ENCODE measurements at places on chromosomes 11 and 22.

- DNase-seq, result no peak
Observed at GRCh38 chr11:79087961-79088318, 352.9 kb downstream of the TENM4 start.

- DNase-seq, result no peak
Observed at GRCh38 chr11:69654001-69654659, 13.2 kb downstream of the CCND1 start.

DNA sequence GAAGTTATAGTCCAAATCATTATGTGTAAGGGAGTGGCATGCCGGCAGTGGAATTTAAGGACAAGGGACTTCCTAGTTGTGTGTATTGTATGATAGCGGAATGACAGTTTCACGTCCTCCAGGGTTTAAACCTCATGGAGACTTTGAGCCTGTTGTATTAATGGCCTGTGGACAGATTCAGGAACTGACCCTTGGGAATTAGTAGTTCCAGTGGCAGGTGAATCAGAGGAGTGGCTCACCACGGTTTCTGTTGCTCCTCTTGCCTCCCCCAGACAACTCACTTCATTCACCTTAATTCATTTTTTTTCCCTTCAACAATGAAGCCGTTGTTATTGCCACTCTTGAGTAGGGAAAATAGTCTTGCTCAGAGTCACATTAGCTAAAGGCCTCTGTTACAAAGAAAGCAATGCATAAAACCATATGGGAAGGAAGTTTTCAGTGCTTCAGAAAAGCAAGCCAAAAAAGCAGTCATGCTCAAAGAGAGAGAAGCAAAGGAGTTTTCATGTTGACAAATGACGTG lies 22.6 kb downstream of the AMOTL1 start:
- DNase-seq, result no peak

- no peak for DNase-seq
Observed at GRCh38 chr22:49815641-49816091, 12.0 kb downstream of the BRD1 start.

- no peak for DNase-seq
Observed at GRCh38 chr11:117376517-117376916, 48.9 kb downstream of the CEP164 start.

- no peak for DNase-seq
Observed at GRCh38 chr22:41951898-41952474, at the start of gene SMIM45. SMIM45 (plus strand) TSS chr22:41952150.

DNA sequence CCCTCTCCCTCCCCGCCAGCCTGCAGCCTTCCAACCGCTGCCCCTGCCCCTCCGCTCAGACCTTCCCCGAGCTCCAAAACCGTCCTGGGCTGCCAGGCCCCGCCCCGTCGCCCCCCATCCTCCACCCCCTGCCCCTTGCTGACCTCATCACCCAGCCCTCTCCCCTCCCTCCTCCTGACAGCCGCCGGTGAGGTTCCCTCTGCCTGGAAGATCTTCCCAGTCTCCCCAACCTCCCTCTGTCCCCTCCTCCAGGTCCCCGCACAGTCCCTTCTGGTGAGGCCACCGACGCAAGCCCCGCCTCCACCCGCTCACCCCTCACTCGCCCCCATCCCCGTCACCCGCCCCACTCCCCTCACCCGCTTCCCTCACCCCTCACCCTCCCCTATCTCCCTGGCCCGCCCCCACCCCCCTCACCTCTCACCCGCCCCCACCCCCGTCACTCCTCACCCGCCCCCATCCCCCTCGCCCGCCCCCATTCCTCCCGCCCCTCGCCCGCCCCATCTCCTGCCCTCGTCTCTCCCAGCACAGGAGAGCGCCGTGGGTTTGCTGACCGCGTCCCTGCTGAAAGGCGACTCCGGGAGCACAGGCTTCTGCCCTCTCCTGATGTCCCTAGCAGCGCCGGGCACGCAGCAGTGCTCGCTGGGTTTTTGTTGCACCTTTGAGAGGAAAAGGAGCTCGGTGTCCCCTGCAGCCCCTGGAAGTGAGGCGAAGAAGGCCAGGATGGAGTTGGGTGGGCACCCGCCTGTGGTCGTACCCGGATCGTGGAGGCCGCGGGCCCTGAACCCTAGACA lies 16.4 kb upstream of the UPK3A start:
- no peak for DNase-seq

GRCh38 chr11:32006799-32007388 lies 84.0 kb upstream of the RCN1 start:
- DNase-seq, result no peak

- no peak for DNase-seq
Observed at GRCh38 chr11:39965701-39966100, 1493.8 kb downstream of the LRRC4C start.

DNA sequence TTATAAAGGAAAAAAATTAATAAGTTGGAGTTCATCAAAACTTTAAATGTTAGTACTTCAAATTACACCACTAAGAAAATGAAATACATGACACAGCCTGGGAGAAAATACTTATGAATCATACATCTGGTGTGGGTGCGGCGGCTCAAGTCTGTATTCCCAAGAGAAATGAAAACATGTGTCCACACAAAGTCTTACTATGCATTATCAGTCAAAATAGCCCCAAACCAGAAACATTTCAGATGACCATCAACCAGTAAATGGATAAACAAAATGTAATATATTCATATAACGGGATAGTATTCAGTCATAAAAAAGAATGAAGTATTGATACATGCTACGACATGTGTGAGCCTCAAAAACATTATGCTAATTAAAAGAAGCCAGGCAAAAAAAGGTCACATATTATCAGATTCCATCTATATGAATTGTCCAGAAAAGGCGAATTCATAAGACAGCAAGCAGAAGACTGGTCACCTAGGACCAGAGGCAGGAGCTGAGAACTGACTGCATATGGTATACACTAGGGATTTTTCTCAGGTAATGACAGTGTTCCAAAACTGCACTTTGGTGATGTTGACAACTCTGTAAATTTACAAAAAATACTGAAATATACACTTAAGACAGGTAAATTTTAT lies 5.3 kb upstream of the AKIP1 start:
- no peak for DNase-seq

- DNase-seq, result no peak
Observed at GRCh38 chr11:96256215-96257011, 86.6 kb downstream of the MAML2 start.

DNA sequence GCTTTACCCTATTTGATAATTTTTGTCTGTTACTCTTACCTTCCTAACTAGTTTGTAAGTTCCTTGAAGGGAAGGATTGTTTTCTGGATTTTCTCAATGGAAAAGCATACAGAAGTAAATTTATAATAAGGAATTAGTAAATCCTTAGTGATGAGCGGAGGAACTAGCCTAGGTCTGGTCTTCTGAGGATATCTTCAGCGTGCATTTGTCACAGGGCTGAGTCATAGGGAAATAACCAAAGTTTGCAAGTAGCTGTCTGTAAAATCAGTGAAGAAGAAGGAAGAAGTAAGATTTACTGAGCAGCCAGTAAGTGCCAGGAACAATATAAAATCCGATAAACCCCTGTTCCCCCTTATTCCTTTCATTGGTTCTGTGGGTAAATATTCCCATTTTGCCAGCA lies 162.7 kb upstream of the SORL1-AS1 start:
- DNase-seq, result no peak

DNA sequence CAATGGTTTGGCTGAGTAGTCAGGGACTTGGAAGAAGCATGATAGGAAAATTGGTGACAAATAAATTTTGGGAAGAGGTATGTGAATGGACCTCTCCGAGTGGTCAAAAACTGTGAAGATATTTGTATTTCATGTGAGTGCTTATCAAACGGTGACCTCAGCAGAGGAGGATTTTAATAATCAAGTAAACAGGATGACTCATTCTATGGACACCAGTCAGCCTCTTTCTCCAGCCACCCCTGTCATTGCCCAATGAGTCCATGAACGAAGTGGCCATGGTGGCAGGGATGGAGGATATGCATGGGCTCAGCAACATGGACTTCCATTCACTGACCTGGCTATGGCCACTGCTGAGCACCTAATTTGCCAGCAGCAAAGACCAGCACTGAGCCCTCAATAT lies 21.2 kb downstream of the MS4A4E start:
- no peak for DNase-seq

DNA sequence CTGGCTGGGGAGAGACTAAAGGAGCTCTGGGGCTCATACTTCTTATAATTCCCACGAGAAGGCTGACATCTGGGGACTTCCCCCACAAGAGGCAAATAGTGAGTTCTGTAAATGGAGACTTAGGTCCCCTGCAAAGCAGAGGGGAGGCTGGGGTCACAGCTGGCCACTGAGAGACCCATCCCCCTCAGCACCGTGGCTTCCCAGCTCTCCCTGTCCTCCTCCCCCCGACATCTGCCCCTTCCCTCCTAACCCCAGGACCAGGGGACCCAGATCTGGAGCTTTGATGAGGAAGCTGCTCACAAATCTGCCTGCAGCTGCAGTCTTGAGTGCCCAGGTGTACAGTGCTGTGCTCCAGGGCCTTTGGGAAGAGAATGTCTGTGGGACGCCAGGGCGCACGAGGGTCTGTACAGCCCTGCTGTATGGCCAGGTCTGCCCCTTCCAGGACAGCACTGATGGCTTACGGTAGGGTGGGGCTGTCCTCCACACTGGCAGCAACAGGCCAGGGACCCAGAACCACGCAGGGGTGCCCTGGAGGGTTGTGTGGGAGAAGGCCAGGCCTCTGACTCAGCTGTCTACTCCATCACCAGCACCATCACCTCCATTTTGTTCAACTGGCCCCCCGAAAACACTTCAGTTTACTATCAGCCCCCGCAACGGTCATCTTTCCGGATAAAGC lies 1.1 kb downstream of the RGL4 start:
- no peak for DNase-seq

- DNase-seq, result no peak
Observed at GRCh38 chr11:130370845-130371590, 56.3 kb upstream of the ZBTB44 start.

- DNase-seq, result no peak
Observed at GRCh38 chr11:106990331-106990730, 27.9 kb downstream of the GUCY1A2 start.

GRCh38 chr22:47112994-47113852 lies 350.8 kb downstream of the TBC1D22A start:
- DNase-seq, result no peak

DNA sequence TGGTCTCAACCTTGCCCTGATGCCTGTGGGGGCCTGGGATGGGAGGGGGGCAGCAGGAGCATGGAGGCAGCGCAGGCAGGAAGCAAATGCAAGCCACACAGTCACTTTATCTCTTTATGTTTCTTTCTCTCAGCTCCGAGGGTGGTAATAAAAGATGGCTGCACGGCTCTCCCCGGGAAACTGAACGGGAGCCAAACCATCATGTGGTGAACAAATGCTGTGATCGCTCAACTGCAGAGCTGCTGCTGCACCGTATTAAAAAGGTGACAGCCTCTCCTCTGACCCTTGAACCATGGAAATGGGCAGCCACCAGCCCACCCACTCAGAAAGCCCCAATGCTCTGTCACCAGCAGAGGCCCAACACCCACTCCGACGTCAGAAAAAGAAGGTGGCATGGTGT lies 110.0 kb downstream of the TIMP3 start:
- no peak for DNase-seq

DNA sequence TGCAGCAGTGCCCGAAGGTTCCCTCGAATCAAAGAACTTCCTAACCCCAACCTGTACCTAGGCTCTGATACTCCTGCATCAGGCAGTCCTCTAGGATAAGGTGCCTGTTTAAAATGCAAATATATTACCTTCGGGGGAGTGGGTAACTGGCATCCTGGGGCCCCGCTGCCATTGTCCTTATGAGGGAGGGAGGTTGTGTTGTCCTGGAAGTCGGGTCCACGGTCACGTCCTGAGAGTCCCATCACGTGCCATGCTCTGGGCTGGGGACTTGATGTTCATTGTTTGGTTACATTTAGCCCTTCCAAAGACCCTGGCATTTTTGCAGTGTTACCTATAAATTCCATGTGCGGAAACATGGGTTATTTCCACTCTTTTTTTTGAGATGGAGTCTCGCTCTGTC lies 67.6 kb downstream of the PARVB start:
- no peak for DNase-seq

GRCh38 chr22:46636221-46637002 lies 16.2 kb downstream of the GRAMD4 start:
- DNase-seq, result no peak

DNA sequence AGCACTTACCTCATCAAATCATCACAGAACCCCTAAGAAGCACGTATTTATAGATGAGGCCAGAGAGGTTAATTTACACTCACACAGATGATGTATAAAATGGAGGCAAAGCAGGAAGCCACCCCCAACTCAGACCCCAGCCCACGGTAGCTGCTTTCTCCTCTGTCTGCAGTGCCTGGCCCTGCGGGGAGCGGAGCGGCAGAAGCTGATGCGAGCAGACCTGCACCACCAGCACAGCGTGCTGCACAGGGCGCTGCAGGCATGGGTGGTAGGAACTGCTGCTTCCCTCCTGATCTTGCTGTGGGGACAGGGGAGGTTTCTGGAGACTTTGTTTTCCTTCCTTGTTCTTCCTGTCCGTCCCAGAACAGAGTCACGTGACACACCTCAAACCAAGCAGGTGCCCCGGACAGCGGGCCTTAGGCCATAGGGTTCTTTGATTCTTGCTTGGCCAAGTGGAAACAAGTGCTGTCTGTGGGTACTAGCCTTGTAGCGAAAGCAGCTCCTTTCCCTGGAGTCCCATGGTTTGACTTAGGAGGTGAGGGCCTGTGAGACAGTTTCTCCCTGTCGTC lies 57.8 kb downstream of the PISD start:
- DNase-seq, result no peak

DNA sequence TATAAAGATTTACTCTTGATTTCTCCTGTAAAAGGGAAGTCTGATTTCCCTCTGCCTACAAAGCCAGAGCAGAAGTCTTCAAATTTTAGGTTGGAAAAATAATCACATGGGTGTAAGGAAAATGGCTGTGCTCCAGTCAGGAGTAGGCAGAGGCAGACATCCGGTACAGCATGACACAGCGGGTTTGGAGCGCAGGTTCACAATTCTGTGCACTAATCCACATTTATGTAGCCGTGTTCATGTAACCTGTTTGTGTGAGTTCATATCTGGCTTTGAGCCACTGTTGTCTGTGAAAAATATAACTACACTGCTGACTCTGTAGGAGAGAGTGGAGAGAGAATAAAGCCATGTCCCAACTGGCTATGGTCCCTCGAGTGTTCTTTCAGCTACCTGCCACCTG lies 248.0 kb downstream of the CASP12 start:
- DNase-seq, result no peak

- DNase-seq, result no peak
Observed at GRCh38 chr11:122523846-122524805, 131.4 kb upstream of the UBASH3B start.

DNA sequence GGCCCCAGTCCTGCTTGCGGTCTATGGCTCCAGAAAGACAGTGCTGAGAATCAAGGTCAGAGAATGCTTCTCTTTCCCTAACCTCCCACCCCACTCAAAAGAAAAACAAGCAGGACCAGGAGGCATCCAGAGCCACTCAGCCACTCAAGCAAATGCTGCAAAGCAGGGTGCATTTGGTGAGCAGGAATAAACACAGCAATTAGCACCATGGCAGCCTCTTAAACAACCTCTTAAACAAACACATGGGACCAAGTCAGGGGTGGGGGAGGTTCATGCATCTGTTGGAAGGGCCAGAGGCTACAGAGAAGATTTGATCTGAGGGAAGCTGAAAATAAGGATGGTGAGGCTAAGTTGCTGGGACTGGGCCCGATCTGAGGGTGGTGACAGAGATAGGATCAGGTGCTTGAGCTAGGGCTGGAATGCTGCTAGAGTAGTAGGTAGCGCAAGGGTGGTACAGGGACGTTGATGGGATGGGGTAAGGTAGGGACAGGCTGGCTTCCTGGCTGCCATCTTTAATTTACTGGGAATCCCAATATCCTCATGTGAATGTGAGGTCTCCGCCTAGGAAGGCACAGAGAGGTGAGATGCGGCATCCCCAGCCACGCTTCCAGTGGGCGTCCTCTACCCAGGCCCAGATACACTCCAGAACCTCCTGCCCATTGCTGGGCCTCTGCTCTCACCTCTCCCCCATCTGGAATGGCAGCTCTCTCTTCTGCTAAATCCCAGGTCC lies 26.6 kb upstream of the LMO1 start:
- no peak for DNase-seq

GRCh38 chr11:85705800-85706199 lies 19.8 kb upstream of the CCDC89 start:
- DNase-seq, result no peak
